Stimulated activated CD8-positive, alpha-beta memory T cell treated with anti-CD3 and anti-CD28 coated beads, Interleukin-7, amount 100 ng/mL, for 48 hours (primary cell): ENCODE measurements at places on chromosomes 11 and 22.

- no peak for DNase-seq
Measured at GRCh38 chr11:19234231-19234817, 6.4 kb downstream of the E2F8 start.

- DNase-seq: no peak
Measured at GRCh38 chr11:85595285-85595884, 31.8 kb downstream of the DLG2 start.

- DNase-seq: no peak
Measured at GRCh38 chr11:107705027-107705426, 6.8 kb downstream of the SLN start.

- DNase-seq: no peak
Measured at GRCh38 chr11:72423840-72424239, 10.5 kb downstream of the CLPB start.

DNA sequence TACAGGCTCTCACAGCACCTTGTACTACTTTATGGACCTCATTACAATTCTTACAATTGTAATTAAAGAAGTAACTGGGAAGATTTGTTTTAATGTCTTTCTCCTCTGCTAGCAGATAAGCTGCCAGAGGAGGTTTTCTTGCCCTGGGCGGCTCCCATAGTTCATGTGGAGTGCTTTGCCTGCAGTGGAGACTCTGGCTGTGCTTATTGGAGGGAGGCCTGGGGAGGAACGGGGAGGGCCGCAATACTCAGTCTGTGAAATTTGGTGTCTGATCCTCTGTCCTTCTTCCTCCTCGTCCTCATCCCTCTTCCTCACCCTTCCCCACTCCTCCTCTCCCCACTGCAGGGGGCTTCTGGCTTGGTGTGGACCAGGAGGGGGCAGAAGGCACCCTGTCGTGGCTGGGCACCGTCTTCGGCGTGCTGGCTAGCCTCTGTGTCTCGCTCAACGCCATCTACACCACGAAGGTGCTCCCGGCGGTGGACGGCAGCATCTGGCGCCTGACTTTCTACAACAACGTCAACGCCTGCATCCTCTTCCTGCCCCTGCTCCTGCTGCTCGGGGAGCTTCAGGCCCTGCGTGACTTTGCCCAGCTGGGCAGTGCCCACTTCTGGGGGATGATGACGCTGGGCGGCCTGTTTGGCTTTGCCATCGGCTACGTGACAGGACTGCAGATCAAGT is 5.6 kb downstream of the SLC35C1 start:
- DNase-seq: no peak
